ENCODE measurements at places on chromosomes 3 and 15.

- no peak for DNase-seq
Measured at GRCh38 chr3:62708638-62709373, 166.4 kb downstream of the CADPS start.

- no peak for DNase-seq
Measured at GRCh38 chr3:145906301-145906700, 254.7 kb downstream of the PLOD2 start.

DNA sequence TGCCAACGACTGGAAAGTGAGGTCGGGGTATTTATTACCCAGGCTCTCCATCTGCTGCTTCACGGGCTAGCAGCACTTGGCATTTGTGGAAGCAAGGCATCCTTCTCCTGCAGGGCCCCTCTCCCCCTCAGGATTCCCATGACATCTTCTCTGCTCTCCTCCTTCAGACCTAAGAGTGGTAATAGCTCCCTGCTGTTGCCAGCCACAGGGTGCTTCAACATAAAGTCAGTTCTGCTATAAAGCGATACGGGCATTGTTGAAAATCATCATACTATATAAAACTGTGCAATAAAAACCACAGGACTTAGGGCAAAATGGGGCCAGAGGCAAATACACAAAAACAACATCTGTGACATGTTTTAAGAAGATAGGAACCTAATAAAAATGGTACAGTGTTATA is 391.8 kb upstream of the ADAMTS9 start:
- no peak for DNase-seq

DNA sequence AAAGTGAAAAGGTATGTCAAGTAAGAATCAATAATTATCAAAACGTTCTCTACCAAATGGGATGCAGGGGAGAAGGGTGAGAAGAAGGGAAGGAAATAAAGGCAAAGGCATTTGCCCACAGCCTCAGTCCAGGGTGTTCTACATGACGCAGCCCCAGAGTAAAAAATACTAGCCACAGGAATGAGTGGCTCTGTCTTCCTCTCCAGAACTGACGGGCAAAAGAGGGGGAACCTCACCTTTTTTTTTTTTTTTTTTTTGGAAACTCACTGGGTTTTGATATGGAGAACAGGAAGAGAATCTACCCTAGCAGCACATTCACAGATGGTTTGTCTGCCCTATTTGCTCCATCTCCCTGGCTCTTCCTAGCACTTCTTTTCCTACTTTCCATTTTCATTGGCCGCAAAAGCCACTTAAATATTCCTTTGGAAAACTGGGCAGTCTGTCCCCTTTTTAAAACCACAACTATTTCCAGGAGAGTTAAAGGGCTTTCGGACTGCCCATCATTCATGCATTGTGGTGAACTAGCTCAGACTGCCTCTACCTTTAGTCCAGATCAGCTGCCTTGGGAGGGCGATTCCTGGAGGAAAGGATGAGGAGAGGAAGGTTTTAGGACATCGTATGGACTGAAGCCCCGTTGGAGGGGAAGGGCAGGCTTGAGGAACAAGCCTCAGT is 28.2 kb downstream of the B3GNT5 start:
- DNase-seq = peak; percentile 10

- DNase-seq = no peak
Measured at GRCh38 chr3:188754267-188754666, 417.5 kb upstream of the TPRG1 start.

Data from H7 (cell line).